ENCODE measurements at places on chromosomes 1 and 21.

- DNase-seq, result no peak
Observed at GRCh38 chr1:59143811-59144210, 153.1 kb upstream of the FGGY start.

- no peak for DNase-seq
Observed at GRCh38 chr1:174815474-174815908, 184.3 kb upstream of the CACYBP start.

- DNase-seq, result no peak
Observed at GRCh38 chr1:19765623-19766022, 34.1 kb downstream of the TMCO4 start.

GRCh38 chr1:118961156-118961555 is 27.0 kb downstream of the TBX15 start:
- no peak for DNase-seq

DNA sequence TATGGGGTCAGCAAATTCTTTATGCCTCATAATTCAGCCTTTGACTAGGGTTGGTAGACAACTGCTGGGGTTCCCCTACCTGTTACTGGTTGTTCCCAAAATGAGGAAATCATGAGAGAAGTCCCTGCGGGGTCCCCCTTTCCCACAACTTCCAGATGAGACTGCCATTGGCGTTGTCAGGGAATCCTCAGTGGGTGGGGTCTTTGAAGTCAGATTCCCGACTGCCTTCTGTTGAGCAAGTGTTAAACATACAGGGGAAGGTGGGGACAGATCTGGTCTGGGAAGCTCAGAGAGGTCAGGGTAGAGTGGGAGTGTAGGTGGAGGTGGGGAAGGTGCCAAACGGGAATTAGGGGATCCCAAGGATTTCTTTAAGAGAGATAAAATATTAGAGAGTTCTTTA is 14.7 kb downstream of the HSD3B2 start:
- DNase-seq, result no peak

DNA sequence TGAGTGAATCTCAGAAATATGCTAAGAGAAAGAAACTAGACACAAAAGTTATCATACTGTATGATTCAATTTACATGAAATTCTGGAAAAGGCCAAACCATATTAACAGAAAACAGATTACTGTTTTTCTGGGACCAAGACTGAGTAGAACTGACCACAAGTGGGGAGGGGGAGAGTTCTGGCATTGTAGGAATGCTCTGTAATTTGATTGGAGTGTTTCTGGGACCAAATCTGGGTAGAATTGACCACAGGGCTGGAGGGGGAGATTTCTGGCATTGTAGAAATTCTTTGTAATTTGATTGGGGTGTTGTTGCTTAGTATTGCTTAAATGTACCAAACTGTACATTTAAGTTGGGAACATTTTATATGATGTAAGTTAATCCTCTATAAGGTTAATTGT is 3.4 kb upstream of the OR10K1 start:
- DNase-seq, result no peak

GRCh38 chr1:212313616-212314015 is 28.4 kb downstream of the PPP2R5A start:
- DNase-seq, result no peak

- DNase-seq, result no peak
Observed at GRCh38 chr21:16125274-16125673, 395.5 kb downstream of the USP25 start.

GRCh38 chr1:248839168-248839555 is 1.1 kb downstream of the ZNF672 start:
- DNase-seq, result no peak

DNA sequence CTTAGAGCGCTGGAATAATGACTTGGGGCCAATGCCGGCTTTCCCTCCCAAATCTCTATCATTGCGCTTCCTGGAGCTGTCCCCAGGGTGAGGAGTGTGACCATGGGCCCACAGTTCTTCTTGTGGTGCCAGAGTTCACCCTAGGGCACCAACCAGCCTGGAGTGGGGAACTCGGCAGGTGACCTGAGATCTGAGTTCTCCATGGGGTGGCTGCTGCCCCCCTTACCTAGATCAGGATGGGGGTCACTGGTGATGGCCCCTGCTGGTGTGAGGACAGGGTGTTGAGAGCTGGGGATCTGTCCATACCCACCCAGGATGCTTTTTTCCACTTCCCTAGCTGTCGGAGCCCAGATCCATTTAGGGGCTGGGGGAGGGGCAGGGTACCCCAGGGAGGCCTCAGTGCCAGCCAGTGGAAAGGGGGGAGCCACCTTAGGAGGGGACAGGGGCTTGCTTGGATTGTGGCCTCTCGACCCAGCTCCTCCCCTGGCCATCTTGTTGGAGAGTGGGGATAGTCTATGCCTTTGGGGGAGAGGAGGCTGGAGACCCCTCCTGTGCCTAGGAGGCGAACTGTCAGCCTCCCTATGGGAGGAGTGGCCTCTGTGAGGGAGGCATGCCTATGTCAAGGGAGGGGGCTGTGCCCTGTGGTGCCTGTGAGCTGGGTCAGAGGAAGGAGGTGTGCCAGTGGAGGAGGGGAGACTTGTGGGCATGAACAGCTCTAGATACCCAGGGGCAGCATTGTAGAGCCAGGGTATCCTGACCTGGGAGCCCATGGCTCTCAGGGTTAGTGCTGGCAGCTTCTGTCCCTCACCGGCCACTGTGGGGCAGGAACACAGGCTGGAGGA is 1.7 kb downstream of the FOXO6 start:
- no peak for DNase-seq

GRCh38 chr21:46639489-46640386 is 4.3 kb downstream of the PRMT2 start:
- no peak for DNase-seq

DNA sequence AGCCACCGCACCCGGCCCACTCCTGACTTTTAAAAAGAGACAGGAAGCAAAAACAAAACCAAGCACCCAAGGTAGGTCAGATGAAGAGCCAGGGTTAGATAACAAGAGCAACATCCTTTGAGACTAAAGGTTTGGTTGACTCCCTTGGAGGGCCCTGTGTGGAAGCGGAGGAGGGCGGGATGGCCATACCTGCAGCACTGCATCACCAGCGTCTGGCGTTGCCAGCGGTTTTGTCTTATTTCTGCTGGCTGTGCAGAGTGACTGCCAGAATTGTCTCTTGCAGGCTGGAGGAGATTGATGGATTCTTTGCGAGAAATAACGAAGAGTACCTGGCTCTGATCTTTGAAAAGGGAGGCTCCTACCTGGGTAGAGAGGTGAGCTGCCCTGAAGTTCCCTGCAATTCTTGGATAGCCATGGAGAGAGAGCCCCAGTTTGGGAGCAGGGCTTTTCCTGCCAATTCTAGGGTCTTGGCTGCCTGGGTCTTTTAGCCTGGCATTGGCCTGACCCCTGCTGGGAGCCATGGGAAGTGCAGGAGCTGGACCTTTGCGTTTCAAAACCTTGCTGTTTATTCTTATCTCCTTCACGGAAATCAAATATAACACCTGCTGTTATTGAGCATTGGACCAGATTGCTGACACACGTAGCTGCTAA is 24.0 kb downstream of the QSOX1 start:
- peak; percentile 80 for DNase-seq

- DNase-seq, result no peak
Observed at GRCh38 chr1:182649041-182649440, 35.3 kb downstream of the RGS8 start.

GRCh38 chr1:228035844-228036243 is 29.0 kb downstream of the WNT3A start:
- DNase-seq, result no peak
